ENCODE measurements at places on chromosomes 7 and 10.

GRCh38 chr10:45443101-45444009 is 69.3 kb downstream of the ALOX5 start:
- DNase-seq, result peak; percentile 43

DNA sequence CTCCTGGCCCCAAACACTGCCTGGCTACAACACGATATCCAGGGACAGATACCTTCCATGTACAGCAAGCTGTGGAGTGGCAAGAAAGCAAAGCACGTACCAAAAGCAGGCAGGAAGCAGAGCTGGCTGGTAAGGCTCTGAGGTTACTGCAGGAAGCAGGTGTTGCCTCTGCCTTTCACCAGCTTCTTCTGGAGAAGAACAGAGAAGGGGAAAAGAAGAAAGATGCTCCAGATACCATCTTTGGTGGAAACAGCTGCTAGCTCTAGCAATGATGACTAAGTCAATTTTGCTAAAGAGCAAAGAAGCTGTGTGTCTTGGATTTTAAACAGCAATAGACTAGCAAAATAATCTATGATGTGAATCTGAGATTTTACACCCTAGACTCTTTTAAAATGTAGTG is 34.9 kb upstream of the PRSS1 start:
- no peak for DNase-seq

GRCh38 chr10:13972609-13973008 is 358.1 kb downstream of the FRMD4A start:
- DNase-seq, result no peak

GRCh38 chr7:139673230-139673629 is 104.6 kb downstream of the HIPK2 start:
- DNase-seq, result no peak

DNA sequence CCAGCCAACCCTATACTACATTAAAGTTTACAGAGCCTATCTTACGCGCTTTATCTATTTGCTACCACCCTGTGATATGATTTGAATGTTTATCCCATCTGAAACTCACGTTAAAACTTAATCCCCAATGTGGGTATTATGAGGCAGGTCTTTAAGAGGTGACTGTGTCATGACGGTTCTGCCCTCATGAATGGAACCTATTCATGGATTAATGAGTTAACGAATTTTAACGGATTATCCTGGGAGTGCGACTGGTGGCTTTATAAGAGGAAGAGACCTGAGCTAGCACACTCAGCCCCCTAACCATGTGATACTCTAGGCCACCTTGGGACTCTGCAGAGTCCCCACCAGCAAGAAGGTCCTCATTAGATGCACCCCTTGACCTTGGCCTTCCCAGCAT is 37.8 kb downstream of the SRPK2 start:
- DNase-seq, result no peak

- DNase-seq, result no peak
Observed at GRCh38 chr7:13727279-13727678, 262.2 kb downstream of the ETV1 start.

DNA sequence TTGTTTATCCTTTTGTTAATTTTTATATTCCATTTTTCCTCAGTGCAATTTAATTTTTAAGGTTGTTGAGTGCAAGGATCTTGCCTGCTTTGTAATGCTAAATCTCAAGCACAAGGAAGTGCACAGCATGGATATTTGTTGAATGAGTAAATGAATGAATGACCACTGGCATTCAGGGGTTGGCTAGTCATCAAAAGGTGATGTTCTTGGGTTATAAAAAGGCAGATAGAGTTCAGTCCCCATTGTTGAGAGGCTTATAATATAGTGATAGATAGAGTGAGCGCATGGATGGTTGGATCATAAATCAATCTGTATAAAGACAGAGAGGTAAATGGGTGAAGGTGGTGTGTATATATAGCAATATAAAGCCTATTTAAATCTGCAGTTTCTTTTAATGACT is 193.2 kb upstream of the KLF6 start:
- no peak for DNase-seq

GRCh38 chr10:24259365-24260130 is 50.6 kb downstream of the KIAA1217 start:
- DNase-seq, result no peak

GRCh38 chr7:778271-778967 is 51.3 kb upstream of the PRKAR1B start:
- no peak for DNase-seq

Data from SJSA1 (cell line).